ENCODE measurements at places on chromosomes 3 and 15.

DNA sequence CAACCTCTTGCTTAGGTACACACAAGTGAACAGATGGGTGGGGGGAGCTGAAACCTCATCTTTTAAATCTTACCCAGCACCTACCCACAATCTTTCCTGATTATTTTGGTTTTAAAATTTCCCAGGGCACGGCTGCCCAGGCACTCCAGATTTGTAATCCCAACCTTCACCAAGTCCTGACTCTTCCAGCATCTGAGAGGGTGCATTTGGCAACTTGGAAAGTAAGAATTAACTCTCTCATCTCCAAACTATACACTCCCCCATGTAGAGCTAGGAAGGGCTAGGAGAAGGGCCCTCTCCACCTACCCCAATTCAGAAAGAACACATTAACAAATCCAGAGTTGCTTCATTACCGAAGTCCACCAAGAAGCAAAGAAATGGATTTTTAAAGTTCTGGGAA, 41.7 kb upstream of the PRICKLE2 start:
- no peak for DNase-seq

GRCh38 chr15:45112143-45112590, 1.8 kb downstream of the DUOX2 start:
- no peak for DNase-seq

GRCh38 chr15:92025706-92026270, 172.3 kb downstream of the SLCO3A1 start:
- DNase-seq = no peak

DNA sequence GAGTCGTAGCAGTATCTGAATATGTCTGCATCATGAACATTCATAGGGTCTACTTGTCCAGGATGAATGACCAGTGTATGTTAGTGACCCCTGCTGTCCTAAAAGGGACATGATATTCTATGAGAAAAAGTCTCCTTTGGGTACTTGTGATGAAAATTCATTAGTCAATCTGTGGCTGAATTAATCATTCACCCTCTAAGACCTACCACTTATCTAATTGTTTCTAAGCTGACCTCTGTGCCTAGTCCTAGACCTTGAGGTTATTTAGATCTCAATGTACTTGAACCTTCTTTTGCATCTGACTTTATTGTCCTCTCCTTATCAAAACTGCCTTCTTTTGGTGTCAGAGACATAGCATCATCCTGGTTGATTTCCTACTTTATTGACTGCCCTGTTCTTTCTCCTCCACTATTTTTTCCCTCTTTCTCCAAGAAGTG, 799.3 kb downstream of the DIPK2A start:
- DNase-seq = no peak

DNA sequence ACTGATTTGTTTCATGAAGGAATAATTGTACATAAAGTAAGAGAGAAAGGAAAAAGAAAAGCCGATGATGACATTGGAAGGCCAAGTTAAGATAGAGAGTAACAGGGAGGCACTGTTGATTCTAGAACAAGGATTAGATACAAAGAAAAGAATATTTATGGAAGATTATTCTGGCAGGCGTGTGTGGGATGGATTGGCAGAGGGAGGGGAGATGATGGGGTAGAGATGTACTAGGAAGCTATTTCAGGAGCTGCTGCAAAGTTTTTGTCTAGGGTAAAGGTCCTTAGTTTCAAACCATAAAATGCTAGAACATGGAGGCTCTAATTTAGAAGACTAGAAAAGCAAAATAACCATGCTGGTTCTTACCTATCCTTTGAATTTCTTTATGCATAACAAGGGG, 280.0 kb upstream of the LRRN1 start:
- no peak for DNase-seq

- peak; percentile 47 for DNase-seq
Observed at GRCh38 chr3:27721717-27722564, at the start of gene EOMES. Gene EOMES, minus strand, starts transcription at chr3:27722323. Its CDS starts 29 bp downstream, at chr3:27722294.

GRCh38 chr3:31432897-31433678, 99.6 kb upstream of the STT3B start:
- DNase-seq = no peak

GRCh38 chr15:66901336-66902100, 163.9 kb upstream of the SMAD3 start:
- no peak for DNase-seq

DNA sequence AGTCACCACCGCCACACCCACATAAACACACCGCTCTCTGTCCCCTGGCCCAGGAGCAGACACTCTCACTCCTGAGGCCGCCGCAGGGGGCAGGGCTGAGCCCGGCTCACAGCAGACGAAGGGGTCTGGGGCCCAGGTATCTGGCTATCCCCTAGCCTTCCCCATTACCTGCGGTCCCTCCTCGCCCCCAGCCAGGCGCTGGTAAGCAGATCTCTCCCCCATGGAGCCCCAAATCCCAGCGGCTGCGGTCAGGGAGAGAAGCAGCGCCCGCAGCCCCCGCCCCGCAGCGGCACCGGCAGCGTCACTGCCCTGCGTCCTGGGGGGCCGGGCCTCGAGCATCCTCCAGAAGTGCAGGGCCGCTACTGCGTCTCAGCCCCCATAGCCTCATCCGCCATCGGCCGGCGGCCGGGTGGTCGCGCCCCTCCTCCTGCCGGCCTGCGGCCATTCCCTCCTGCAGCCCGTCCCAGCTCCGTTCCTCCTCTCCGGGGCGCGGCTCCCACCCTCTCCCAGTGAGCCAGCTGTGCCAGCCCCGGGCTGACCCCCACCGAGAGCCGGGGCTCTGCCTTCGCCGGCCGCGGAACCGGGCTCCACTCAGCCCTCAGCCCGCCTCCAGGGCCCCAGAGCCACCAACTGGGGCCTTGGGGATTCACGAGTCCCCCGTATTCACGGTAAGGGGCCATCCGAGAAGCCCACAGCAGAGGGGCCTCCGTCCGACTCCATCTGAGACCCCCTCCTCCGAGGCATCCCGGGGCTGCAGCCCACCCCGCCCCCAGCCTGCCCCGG, 13.1 kb downstream of the TNK2 start:
- peak; percentile 23 for DNase-seq

DNA sequence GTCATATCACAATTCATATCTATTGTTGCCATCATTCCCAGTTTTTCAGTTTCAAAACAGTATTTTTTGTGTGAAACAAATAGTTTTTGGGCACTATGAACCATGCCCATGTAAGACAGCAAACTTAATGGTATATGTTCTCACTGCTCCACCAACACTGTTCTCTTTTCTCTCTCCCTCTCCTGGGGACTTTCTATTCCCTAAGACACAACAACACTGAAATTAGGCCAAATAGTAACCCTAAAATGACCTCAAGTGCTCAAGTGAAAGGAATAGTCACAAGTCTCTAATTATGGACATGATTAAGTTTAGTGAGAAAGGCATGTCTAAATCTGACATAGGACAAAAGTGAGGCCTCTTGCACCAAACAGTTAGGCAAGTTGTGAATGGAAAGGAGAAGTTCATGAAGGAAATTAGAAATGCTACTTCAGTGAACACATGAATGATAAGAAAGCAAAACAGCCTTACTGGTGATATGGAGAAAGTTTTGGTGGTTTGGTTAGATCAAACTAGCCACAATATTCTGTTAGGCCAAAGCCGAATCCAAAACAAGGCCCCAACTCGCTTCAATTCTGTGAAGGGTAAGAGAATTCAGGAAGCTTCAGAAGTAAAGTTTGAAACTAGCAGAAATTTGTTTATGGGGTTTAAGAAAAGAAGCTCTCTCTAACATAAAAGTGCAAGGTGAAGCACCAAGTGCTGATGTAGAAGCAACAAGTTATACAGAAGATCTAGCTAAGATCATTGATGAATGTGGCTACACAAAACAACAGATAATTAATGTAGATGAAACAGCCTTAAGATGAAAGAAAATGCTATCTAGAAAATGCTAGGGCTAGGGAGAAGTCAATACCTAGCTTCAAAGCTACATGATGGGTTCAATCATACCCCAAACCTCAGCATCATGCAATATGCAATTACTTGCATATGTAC, 104.2 kb downstream of the CBLB start:
- DNase-seq = no peak

- no peak for DNase-seq
Observed at GRCh38 chr3:160556141-160556540, 9.2 kb downstream of the KPNA4 start.

DNA sequence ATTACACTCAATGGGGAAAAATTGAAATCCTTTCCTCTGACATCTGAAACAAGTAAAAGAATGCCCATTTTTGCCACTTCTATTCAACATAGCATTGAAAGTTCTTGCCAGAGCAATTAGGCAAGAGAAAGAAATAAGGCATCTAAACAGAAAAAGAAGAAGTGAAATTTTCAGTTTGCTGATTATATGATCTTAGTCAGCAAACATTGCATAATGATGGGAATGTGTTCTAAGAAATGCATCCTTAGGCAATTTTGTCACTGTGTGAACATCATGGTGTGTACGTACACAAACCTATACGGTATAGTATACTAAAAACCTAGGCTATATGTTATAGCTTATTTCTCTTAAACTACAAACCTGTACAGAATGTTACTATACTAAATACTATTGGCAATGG, 278.0 kb downstream of the CGGBP1 start:
- DNase-seq = no peak

DNA sequence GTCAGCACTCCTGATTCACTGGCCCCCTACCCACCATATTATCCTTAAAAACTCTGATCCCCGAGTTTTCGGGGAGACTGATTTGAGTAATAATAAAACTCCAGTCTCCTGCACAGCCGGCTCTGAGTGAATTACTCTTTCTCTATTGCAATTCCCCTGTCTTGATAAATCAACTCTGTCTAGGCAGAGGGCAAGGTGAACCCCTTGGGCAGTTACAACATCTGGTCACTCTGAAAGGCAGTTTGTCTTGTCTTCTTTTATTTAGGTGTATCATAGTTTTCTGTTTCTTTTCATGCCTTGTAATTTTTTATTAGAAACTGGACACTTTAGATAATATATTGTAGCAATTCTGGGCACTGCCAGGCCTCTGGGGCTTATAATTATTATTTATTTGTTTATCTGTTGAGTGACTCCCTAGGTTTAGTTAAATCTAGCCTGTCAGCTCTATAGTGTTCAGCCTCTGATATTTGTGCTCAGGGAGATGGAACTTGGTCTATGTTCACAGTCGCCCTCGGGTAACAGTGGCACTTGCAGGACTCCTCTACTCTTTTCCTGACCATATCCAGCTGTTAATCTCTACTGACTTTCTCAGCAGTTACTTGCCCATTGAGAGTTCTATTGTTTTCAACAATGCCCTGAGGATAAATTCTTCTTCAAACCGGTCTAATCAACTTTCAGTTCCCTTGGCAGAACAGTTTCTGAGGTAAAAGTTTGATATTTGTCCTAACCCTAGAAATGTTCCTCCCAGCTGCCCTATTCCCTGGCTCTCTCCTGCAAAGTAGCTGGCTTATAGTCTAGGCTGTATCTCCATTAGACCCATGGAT, 15.5 kb upstream of the PLAAT1 start:
- no peak for DNase-seq

- DNase-seq = no peak
Observed at GRCh38 chr15:98555173-98555515, 93.2 kb upstream of the IGF1R start.

- no peak for DNase-seq
Observed at GRCh38 chr3:174125267-174125824, 727.8 kb downstream of the NLGN1 start.

DNA sequence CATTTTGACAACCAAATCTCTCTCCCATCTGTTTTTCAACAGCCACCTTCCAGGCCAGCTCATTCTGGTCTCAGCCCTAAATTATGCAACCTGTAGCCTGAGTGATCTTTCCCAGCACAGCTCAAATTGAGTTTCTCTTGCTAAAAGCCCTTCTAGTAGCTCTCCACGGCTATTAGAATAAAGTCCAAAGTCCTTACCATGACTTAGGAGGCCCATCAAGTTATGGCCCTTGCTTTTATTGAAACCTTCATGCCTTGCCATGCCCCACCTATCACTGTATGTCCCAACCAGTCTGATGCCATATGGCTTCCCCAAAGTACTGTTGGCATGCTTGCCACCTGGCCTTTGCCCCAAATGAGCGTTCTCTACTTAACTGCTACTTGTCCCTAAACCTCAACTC, 303.5 kb upstream of the GADL1 start:
- no peak for DNase-seq

GRCh38 chr15:100112636-100113305, 229.0 kb downstream of the ADAMTS17 start:
- DNase-seq = no peak

GRCh38 chr3:62276658-62277180, 96.6 kb downstream of the FEZF2 start:
- no peak for DNase-seq

- DNase-seq = no peak
Observed at GRCh38 chr3:183980403-183980802, 37.3 kb downstream of the ABCC5 start.

- DNase-seq = no peak
Observed at GRCh38 chr15:83905556-83906273, 251.8 kb downstream of the ADAMTSL3 start.

DNA sequence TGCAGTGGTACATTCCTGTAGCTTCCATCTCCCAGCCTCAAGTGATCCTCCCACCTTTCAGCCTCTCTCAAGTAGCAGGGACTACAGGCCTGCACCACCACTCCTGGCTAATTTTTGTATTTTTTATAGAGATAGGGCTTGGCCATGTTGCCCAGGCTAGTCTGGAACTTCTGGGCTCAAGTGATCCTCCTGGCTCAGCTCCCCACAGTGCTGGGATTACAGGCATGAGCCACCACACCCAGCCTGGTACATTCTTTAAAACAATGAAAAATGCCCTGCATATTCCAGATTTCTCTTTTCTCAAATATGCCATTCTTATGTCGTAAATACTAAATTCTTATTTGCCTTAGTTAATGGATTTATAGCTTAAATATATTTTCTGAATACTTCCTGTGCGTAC, 581.4 kb downstream of the MECOM start:
- no peak for DNase-seq

DNA sequence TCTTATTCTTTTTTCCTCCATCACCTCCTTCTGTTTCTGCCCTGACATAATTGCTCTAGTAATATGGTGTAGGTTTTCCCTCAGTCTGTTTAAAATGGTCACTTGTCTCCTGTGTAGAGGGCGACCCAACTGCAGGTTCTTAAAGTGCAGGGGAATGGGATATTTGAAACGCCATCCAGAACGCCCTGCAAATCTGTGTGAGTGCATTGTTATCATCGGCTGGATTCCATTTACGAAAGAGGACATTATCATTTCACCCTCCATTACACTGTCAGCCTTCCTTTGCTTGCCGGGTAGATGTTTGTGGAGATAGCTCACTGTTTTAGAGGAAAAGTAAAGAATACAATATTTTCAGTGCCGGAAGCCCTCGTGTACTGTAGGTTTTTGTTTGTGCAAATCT, 354.0 kb downstream of the LRTM1 start:
- DNase-seq = no peak

DNA sequence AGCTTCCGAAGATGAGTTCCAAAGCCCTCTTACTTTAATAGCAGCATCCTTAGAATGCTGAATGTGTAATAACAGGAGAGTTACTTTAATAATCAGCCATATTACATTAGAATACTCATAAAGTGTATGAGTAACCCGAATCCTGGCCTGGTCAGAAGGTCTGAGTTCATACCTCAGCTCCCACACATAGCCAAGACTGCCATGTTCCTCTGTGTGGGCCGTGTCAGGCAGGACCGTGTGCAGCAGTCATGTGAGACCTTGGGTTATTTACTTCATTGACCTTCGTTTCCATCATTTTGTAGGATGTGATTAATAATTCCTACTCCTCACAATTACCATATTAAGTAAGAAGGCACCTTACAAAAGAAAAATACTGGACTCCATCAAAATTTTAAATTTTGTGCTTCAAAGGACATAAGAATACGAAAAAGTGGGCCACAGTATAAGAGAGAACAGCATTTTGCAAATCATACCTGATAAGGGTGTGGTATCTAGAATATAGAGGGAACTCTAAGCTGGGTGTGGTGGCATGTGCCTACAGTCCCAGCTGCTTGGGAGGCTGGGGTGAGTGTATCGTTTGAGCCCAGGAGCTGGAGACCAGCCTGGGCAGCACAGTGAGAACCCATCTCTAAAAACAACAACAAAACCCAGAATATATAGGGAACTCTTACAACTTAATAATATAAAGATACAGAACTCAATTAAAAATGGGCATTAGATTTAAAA, 163.4 kb downstream of the ATG7 start:
- DNase-seq = no peak
